ENCODE measurements at places on chromosomes 1 and 21.

GRCh38 chr1:156217871-156218270, 5.1 kb downstream of the PMF1 start:
- DNase-seq, result peak; percentile 9

- no peak for DNase-seq
These were observed 22.4 kb upstream of the RBM15 start for GRCh38 chr1:110316735-110317134.

DNA sequence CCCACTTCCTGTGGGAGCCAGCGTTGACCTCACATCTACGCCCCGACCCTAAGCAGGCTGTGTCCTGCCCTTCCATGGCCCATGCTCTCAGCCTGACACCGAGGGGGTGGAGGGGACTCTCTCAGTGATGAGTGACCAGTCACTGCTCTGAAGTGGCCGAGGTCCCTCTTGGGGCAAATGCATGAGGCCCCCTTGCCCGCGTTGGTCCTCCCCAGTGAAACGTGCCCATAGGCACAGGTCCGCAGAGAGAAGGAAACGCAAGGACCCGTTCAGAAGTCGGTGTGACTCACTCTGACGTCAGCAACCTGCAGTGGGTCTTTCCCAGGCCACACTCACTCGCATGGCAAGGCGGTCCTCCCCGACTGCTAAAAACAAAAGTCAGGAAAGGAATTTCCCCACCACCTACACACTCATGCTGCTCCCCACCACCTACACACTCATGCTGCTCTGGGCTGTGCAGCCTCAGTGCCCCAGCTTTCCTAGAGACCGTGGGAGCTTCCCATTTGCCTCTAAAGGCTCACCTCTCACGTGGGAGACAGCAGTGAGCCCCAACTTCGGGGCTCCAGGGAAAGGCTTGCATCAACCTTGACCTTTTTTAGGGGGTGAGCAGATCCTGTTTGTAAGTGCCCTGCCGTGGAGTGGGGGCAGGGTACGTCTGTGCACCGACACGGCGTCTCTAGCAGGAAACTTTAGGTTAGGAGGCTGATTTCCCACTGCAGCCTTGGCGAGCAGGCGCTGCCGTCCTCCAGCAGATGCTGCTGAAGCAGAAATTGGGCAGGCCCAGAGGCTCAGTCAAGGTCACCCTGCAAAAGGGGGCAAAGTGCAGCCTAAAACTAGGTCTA, 11.4 kb downstream of the UBASH3A start:
- DNase-seq, result no peak

- DNase-seq, result no peak
These were observed 80.1 kb upstream of the PTGFR start for GRCh38 chr1:78410643-78411042.

DNA sequence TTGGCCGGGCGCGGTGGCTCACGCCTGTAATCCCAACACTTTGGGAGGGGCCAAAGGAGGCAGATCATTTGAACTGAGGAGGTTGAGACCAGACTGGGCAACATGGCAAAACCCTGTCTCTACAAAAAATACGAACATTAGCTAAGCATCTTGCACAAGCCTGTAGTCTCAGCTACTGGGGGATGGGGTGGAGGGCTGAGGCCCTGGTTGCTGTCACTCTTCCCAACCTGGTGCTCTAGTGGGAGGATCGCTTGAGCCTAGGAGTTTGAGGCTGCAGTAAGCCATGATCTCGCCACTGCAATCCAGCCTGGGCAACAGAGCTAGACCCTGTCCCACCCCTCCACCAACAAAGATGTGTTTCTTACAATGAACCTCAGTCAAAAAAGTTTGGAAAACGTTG, 2.8 kb downstream of the PHGDH start:
- DNase-seq, result no peak

- DNase-seq, result peak; percentile 2
These were observed 704 bp downstream of the ALG6 start for GRCh38 chr1:63368131-63368530.

DNA sequence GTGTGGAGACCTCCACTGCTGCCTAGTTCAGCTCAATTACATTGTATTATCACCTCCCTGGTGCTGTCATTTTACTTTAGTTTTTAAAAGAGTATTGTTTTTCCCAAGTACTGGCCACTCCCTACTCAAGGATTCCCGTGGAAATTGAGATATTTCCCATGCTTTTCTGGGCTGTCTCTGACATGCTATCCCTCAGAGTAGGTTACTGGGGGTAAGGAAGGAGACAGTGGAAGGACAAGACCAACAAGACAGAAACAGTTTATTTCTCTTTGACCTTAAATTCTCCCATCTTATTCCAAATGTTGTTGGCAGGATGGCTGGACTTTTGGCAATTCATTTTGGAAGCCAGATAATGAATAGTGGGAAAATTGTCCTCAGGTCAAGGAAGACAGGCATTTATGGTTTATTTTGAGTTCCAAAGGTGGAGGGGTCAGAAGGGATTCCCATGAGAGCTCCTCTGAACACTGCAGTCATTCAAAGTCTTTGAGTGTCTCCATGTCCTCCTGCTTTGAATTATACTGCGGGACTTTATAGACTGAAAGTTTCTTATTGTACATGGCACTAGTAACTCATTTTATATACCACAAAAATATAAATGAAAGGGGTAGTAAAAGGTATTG, 20.3 kb downstream of the RGS5 start:
- no peak for DNase-seq

DNA sequence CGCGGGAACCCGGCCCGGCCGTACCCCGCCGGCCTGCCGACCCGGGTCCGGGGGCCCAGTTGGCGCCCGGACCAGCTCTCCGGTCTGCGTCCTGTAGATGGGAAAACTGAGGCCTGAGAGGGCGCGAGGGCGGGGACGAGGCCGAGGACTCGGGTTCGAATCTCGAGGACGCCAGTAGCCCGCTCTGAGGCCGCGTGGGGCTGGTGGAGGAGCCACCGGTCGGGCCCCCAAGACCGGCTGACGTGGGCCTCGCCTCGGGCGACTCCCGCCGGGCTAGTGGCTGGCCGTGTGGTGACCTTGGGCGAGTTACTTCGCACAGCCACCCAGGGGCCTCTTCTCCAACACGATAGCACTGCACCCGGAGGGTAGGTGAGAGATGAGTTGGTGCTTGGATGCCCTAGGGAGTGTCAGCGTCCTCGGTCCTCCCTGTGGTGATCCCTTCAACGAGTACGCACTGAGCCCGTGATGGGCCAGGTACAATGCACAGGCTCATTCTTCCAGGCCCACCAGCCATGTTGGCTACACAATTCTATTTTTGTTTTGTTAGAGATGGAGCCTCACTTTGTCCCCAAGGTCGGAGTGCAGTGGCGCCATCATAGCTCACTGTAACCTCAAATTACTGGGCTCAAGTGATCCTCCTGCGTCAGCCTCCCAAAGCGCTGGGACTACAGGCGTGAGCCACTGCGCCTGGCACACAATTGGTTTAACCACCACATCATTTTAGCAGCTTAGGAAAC, 404 bp upstream of the SCMH1 start:
- peak; percentile 2 for DNase-seq

Data from HCEC 1CT (cell line).